ENCODE measurements at places on chromosomes 2 and 18. TPM values are rescaled to one million over a fixed set of nuclear protein-coding genes. Genes with fewer than 3 reads are reported as not detected.

The REG1B gene
- 1.7 TPM for total RNA-seq

The HRH4 gene
- total RNA-seq: not detected

The TEKT4 gene
- total RNA-seq: not detected

The MBOAT2 gene
- total RNA-seq: 0.95 TPM

The ANKRD62 gene
- total RNA-seq: not detected

The ADD2 gene
- 13.7 TPM for total RNA-seq

The CHRND gene
- total RNA-seq: not detected

The B3GNT7 gene
- total RNA-seq: 0.46 TPM

The GNLY gene
- 4.3 TPM for total RNA-seq

The IMMT gene
- 143 TPM for total RNA-seq

The TMEM237 gene
- 6.8 TPM for total RNA-seq

DNA sequence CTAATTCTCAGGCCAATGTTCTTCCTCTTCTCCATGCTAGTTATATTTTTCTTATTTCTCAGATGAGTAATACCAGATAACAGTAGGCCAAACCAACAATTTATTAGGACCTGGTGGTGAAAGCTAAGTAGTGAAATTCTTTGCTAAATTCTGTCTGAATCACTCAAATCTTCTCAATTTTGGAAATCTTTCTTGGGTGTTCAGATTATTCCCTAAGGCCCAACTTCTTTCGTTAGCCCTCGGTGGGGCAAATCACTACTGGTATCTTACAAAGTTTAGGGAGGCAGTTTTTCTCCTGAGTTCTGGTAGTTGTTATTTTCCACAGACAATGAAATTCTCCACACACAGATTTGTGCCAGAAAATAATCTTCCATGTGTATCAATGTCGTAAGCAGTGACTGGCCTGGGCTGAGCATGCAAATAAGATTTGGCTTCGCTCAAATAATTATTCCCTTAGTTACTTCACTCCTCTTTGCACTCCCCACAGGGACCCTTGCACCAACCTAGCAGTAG, 443.5 kb upstream of the SLC14A2 start:
- no peak for DNase-seq

GRCh38 chr18:79241755-79242154, 154.0 kb upstream of the NFATC1 start:
- DNase-seq: no peak

GRCh38 chr2:160097326-160097725, 34.9 kb upstream of the PLA2R1 start:
- no peak for DNase-seq

DNA sequence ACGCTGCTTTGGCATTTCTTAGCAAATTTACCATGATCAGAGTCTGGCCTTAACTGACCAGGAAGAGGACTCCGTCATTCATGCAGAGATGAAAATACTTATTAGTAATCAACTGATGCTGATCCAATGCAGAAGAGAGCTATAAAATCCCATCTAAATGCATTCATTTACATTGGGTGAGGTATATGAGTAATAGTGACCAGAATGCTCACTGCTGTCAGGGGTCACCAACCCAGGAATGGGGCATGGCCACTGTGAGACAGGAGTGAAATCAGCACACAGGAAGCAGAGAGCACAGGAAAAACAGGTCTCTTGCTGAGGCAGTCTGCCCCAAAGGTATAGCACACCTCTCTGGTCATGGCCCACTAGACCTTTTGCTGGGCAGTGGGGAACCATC, 68.1 kb upstream of the TMEM247 start:
- no peak for DNase-seq

- DNase-seq: no peak
Observed at GRCh38 chr2:100145893-100146656, 3.7 kb upstream of the AFF3 start.

DNA sequence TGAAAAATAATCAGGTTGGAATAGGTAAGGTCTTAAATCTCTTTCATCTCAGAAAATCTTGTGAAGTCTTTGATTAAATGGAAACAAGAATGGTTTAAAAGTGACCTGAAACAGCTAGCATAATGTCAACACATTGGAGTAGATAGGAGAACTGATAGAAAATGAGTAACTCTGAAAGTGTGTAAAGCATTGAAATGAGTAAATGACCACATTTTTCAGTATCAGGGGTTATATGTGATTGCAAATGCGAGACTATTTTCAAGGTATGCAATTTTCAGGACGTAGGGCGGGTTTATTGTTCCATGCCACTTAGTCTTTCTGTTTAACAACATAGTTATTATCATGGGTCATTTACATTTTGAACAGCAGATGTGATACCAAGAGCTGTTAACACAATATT, 1383.2 kb downstream of the LRP1B start:
- DNase-seq: no peak

DNA sequence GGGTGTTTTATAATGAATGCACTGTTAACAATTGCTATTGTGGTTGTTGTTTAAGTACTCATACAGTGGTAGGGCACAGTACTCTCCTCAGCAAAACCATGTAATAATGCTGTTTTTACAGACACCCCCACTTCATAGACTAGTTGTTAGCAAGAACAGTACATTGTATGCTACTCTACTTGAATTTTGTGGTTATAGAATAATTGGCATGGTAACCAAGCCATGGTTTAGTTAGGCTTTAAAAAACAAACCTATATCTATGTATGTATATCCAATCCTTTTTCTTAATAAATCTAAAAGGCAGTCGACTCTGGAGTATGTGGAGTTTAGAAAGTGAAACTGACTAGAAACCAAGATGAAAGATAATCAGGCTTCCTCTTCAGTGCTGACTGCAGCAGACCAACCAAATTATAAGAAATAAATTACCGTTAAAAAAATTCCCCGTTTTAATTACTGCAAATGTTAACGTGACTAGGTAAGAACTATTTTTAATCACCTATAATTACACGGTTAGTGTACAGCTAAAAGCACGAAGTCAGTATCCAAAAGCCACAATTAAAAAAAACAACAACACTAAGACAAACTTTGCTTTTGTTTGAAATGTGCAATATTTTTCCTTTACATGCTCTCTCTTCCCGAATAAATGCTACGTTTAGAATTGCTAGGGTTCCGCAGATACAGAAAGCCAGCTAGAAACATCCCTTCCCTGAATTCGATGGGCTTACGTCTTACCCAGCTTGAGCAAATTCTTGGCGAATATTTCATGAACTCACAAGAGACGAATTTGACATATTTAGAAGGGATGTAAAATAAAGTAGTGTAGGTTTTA, 113.3 kb upstream of the SERTAD2 start:
- DNase-seq: no peak

DNA sequence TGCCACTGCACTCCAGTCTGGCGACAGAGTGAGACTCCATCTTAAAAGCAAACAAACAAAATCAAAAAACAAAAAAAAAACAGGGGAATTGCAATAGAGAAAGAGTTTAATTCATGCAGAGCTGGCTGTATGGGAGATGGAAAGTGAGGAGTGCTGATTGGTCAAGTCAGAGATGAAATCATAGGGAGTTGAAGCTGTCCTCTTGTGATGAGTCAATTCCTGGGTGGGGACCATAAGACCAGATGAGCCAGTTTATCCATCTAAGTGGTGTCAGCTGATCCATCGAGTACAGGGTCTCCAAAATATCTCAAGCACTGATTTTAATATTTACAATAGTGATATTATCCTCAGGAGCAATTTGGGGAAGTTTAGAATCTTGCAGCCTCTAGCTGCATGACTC, 45.3 kb downstream of the FRZB start:
- no peak for DNase-seq

DNA sequence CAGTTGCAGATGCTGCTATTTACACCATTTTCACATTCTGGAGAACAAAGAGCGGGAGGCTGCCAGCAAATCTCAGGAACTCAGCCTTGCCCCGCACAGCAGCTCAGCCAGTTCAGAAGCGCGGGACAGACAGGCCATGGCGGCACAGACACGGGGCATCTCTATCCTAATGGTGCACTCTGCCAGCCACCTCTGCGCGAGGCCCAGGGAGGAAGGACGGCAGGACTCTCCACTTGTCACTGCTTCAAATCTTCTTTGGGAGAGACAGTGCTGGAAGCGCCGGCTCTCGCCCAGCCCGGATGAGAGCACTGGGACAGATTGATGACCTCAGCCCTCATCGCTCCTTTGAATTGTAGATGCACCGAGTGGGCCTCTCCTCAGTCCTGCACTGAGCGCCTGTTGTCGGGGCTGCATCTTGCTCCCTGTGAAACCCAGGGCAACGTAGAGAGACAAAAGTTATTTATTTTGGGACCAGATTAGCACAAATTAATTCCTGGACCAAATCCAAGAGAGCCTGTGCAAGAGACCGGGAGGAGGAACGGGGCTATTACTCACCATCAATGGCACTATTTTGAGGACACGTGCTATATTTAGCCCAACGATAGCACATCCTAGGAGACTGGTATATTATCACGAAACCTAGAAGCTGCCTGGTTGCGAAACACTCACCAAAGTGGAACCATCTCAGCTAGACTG, 211.4 kb upstream of the SMIM21 start:
- DNase-seq: no peak

DNA sequence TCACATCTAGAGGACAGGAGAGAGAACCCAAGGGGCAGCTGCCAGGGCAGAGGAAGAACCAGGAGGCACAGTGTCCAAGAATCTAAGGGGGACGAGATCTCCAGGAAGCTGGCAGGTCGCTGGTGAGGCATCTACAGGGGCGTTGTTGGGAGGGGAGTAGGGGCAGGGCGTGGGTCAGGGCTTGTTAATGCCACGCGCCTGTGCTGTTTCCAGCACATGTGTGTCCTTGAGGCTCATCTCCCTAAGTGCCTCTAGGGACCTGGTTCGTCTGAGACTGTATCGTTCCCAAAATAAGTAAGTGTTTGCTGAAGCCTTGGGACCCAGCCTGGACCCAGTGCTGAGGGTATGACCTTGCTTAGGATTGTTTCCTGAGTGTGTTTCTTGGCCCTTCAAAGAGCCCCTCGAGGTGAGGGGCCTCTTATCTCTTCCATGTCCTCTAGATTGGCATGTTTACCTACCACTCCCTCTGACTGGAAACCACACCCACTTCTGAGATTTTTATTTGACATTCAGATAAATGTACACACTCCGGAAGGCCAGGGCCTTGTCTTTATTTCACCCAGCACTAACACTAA, 22.2 kb downstream of the HK2 start:
- DNase-seq: no peak

GRCh38 chr18:56473400-56474024, 164.9 kb downstream of the TXNL1 start:
- no peak for DNase-seq

GRCh38 chr2:113831161-113831560, 58.7 kb upstream of the ACTR3 start:
- no peak for DNase-seq

GRCh38 chr18:11665587-11665986, 23.5 kb upstream of the GNAL start:
- DNase-seq: no peak

- no peak for DNase-seq
Observed at GRCh38 chr2:14137643-14138042, 494.9 kb upstream of the LRATD1 start.

DNA sequence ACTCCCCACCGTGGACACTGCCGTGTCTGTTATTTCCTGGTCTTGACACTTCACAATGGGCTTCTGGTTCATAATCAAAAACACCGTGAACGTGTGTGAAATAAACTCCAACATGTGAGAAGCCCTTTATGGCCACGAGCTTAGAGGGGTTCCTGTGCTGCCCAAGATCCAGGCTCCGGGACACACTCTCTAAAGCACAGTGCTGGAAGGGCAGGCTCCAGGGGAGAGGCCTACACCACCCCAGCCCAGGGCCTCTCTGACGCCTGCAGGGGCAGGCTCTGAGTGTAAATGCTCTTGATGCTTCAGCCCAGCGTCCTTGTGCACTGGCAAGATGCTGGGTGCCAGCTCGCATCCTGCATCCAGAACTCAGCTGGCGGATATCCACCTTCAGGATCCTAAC, 13.7 kb downstream of the CHST10 start:
- DNase-seq: no peak

- no peak for DNase-seq
Observed at GRCh38 chr2:16038621-16039020, 98.3 kb downstream of the MYCN start.

DNA sequence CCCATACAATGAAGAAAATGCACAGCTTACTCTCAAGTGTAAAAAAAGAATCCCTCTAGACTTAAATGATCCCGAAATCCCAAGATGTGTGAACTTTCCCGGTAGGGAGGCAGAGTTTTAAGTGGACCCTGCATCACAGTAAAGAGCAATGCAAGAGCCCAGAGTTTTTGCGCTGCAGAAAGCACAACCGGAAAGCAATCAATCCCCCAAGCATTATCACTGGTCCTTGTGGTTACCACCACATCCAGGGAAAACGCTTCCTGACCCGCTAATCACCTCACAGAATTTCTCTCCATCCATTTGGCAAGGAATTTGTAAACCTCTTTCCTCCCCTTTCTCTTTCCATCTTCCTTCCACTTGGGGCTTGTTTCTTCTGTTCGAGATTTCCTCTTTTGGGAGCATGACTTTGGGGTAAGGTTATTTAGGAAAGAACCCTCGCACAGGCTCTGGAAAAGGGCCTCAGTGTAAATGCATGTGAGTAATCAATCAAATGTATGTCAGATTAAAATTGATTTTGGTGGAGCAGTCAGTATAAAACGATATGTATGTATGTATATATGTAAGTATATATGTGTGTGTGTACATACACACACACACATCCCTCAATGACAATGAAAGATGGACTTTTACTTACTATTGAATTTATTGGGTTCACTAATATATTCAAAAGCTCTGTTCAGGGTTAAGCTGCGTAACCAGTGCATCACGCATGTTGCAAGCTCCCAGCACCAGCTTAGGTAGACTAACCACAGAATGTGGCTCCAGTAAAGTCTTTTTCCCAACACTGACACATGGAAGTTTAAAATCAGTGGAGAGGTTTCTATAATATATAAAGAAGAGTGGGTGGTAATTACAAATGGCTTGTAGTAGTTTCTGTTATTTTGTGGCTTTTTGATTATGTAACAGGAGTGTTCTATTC, 1.6 kb downstream of the PLCL1 start:
- no peak for DNase-seq

DNA sequence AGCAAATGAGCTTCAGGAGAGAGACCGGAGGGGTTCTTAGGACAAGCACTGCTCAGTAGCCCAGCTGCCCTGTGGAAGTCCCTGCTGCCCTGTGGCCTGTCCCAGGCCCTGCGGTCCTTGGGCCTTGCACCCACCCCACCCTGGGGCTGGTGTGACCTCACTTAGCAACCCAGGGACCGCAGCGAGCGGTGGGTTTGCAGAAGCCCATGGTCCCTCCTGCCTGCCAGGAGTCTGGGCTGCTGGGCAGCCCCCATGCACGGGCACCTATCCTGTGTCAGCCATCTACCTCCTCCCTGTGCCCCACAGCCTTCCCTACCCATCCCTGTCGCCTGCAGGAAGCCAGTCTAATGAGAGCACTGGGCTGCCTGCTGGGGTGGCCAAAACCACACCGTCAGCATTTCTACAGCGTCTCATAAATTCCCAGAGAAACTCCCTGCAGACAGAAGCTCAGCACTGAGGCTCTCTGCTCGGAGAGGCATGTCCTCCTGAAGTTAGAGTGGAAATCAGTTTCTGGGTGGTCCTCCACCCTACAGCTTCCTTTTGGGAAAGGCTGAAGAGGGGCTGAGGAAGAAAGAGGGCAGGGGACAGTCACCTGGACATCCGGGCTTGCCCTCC, 231.1 kb upstream of the HS6ST1 start:
- DNase-seq: no peak
